ENCODE measurements at places on chromosomes 7 and 10.
A peak's percentile ranks its signal among the peaks of the same experiment; 100 is the strongest.

DNA sequence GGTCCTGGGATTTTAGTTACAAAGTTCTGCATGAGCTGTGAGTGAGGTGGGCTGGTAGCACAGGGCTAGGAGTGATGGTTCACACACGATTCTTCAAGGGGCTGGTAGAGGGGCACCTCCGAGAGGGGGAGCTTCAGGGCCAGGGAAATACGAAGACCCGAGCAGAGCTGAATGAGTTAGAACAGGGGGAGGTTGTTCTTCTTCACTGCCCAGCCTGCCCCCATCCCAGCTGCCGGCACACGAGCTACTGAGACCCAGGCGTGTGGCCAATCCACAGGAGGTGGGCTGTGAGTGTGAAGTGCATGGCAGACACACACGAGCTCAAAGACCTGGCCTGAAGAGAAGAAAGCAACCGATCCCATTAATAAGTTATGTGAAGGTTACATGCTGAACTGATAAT is 256.2 kb upstream of the ZNF32 start:
- DNase-seq = no peak

DNA sequence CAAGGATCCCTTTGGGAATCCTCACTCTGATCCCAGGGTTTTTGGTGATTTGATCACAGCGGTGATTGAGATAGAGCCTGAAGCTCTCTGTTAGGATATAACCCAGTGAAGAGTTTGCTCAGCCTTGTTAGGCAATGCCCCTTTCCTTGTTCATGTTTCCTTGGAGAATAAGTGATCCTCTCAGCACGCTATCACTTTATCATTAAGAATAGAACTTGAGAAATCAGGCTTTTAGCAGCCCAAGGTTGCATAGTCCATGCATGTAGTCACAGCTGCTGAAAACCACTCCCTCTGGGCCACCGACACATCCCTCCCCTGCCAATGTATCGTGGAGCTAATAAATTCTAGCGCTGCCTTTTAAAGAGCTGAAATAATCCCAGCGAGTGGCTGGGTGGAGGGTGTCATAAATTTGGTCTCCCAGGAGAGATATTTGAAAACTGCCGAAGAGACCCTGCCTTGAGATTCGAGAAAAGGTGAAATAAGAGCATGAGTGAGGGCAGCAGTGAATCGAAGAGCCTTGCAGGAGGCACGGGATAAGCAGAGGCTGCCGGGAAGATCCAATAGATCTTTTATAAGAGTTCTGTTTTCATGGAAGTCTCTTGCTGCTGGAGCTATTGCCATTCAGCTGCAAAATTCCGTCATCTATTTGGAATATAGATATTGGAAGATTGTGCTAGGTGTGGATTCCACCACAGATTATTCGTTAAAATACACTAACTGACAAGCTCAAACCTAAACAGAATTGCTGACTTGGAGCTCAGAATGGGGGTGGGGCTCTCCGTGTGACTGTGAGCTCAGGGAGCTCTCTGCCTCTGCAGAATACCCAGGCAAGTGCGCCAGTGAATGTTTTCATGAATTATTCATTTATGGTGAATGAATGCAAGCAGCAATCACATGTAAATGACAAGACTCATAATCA is 249.8 kb downstream of the TRIL start:
- no peak for DNase-seq

- no peak for DNase-seq
Measured at GRCh38 chr10:59907918-59908807, 1.8 kb upstream of the CCDC6 start.

GRCh38 chr10:43576580-43576979 is 2.2 kb upstream of the ZNF239 start:
- DNase-seq = no peak

DNA sequence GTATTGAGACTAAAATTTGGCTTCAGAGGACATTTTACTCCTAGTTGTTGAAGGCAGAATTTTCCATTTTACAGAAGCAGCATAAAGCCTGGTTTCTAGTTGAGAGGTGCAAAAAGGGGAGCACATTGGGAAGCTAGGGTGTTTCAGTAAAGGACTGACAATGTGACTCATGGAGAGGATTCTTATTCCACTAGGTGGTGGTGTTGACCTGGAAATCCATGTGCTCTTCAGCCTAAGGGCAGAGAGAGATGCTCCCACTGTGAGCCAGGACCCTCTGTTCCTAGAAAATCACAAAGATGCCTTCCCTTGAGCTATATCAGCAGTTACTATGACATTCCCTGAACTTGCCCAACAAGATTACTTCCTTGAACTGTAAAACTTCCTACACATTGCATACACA is 687.8 kb downstream of the IPMK start:
- no peak for DNase-seq

DNA sequence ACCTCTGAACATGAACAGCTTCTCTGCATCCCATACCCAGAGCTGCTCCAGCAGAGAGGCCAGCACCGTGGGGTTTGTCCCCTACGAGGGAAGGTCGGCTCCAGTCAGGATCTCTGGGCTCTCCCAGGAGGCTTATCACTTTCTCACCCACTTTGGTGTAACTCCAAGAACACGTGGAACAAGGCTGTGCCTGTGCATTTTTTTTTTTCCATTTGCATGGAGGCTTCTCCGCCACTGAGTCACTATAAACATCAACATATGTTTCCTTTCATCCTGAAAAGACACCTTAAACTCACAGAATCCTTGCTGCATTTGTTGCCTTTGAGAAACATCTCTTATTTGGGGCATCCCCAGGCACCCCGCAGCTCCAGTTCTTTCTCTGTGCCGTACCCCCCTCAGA is 29.4 kb upstream of the ECHDC3 start:
- DNase-seq = no peak

DNA sequence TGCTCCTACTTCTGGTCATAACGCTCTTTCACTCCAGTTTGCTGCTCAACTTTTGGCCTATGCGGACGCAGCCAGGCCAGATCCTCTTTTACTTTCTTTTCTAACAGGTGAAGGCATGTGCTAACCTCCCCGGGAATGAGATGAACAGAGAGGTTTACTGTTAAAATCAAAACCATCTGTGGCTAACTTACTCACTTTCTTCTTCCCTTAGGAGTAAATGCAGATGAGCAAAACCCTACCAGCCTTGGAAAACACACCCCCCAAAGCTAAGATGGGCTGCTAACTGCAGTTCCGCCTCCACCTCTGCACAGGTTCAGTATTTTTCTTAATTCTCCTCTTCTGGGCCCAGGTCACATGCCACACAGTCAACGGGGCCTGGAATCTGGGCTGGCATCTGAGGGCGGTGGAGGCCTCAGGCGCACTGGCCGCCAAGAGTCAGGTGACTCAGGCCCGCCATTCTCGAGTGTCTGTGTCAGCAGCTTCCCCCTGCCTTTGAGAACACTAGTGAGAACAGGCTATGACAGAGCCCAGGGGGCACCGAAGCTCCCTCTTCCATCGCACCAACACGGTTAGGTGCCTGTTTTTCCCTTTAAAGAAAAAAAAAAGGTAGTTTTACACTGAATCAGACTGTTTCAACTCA is 11.1 kb downstream of the FAM53B start:
- no peak for DNase-seq

GRCh38 chr10:49310460-49310859 is 11.5 kb downstream of the C10orf71 start:
- no peak for DNase-seq

DNA sequence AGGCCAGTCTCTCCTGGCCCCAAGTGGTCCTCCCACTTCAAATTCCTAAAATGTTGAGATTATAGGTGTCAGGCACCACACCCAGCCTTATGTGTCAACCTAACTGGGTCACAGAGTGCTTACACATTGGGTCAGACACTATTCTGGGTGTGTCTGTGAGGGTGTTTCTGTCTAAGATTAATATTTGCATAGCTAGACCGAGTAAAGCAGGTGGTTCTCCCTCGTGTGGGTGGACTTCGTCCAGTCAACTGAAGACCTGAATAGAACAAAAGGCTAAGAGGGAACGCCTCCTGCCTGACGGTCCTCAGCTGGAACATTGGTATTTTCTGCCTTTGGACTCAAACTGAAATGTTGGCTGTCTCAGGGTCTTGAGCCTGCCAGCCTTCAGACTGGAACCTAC is 11.5 kb downstream of the PPIF start:
- DNase-seq = no peak

GRCh38 chr10:134247-135131 is 766 bp upstream of the ZMYND11 start:
- DNase-seq = peak; percentile 9
